ENCODE measurements at places on chromosomes 5 and 9.

- peak; percentile 13 for DNase-seq
Measured at GRCh38 chr9:4832786-4833579, 40.2 kb downstream of the RCL1 start.

GRCh38 chr5:124952079-124952478 is 205.6 kb upstream of the ZNF608 start:
- DNase-seq = no peak

GRCh38 chr5:107112216-107112615 is 558.5 kb downstream of the EFNA5 start:
- no peak for DNase-seq

DNA sequence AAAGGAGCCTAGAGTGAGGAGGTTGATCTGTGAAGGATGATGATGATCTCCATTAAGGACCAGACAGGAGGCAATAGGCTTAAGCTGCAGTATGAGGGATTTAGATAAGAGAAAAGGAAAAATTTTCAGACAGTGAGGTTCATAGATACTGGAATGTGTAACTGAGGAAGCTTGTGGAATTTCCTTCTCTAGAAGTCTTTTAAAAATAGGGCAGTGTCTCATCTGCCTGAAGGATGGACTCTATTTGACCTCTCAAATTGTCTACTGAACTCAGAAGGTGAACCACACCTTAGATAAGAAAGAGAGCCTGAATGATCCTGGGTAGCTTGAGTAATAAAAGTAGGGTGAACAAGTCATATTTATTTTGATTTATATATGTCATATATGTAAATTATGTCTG is 148.2 kb upstream of the CDKN2B start:
- DNase-seq = no peak

DNA sequence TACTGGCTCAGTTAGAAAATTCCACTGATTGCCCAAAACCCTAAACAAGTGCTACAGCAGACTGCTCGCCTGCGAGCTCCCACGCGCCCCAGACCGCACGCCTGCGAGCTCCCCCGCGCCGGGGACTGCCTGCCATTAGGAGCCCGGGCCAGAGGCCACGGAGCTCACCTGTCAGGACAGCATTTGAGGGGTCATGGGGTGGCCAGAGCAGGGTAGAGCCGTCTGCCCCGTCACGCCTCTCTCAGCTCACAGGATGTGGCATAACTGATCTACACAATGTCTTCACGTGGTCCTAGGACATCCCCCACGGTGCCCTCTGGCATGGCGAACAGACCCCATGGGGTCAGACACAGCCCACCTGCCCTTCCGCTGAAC is 29.1 kb upstream of the LRRC14B start:
- no peak for DNase-seq

- DNase-seq = no peak
Measured at GRCh38 chr5:146079695-146080373, 25.5 kb downstream of the PLAC8L1 start.

- no peak for DNase-seq
Measured at GRCh38 chr5:74638970-74639806, 1.3 kb downstream of the ENC1 start.

GRCh38 chr9:93118863-93119702 is 15.0 kb downstream of the NINJ1 start:
- no peak for DNase-seq

- no peak for DNase-seq
Measured at GRCh38 chr5:134547579-134547978, 22.1 kb downstream of the JADE2 start.

GRCh38 chr9:6944093-6944551 is 186.3 kb downstream of the KDM4C start:
- DNase-seq = no peak

DNA sequence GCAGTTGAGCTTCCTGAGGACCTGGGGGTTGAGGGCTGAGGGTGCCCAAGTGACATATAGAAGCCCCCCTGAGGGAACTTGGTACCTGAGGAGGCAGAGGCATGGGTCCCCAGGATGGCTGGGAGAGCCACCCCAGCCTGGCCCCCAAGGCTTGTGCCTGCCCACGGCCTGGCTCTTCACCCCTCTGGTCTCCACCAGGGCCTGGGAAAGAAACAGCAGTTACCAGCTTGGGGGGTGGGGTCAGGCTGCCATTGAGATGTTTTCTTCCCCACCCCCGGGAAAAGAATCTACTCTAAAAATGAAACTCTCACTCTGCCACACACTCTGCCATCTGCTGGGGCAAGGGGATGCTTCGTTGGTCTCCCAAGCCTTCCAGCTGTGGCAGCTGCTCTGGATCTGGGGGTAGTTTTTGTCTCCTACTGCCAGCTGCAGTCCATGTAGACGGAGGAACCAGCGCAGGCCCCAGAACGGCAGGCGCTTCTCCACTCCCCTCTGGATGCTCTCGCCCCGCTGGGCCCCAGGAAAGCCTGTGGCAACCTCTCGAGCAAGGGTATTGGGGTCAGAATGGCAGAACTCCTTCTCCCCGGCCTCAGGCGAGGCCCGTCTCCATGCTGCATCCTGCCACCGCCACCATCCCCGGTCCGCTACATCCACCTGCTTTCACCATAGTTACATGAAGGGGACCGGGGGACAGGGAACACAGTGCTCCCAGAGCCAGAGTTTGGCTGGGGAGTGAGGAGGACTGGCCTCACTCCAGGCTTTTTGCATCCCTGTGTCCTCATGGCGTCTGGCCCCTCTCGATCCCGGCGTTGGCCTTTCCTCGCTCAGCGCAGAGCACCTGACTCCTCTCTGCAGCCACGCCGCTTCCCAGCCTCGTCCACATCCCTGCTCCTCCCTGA is 123.5 kb downstream of the DAB2IP start:
- DNase-seq = no peak

- DNase-seq = no peak
Measured at GRCh38 chr5:129410488-129410887, 49.6 kb upstream of the ADAMTS19 start.

DNA sequence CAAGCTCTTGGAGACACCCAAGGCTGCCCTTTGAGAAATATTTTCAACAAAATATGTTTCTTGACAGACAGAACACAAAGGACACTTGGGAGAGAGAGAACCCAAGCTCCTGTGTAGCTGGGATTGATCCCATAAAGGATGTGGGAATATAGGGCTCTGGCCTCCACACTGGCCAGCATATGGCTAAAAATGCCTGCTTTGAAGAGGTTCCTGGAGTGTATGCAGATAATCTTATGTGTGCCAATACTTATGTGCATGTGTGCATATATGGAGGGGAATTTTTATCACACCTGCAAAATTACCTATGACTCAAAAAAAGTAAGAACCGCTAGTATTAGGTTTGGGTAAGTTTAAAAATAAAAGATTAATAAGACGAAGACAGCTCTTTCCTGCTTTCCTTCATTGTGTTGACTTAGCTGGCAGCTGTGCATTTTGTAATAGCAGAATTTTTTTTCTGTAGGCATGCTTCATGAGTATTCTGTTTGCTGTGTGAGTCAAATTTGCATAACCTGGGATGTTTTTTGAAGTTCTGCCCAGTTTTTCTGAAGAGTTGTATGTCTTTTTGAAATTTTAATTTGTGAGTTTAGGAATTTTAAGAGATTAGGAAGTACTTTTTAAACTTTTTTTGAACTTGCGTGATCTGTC is 42.6 kb downstream of the HACD4 start:
- no peak for DNase-seq

- no peak for DNase-seq
Measured at GRCh38 chr5:17000291-17000939, 64.3 kb upstream of the MYO10 start.

- no peak for DNase-seq
Measured at GRCh38 chr9:93224591-93224990, 40.7 kb downstream of the WNK2 start.

GRCh38 chr5:108942701-108943100 is 195.0 kb downstream of the FER start:
- no peak for DNase-seq

DNA sequence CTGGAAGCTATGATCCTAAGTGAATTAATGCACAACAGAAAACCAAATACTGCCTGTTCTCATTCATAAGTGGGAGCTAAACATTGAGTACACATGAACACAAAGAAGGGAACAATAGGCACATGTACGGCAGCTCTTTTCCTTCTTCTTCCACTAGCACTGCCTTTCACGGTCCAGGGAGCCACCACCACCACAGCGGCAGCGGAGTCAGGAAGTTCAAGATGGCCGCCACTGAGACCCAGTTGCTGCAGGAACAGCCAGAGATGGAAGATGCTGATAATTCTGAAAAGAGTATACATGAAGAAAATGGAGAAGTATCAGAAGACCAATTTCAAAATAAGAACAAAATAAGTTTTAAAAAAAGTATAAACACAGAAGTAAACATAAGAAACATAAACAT is 39.5 kb upstream of the TNFSF15 start:
- no peak for DNase-seq

- no peak for DNase-seq
Measured at GRCh38 chr5:10964806-10965205, 203.8 kb upstream of the DAP start.

DNA sequence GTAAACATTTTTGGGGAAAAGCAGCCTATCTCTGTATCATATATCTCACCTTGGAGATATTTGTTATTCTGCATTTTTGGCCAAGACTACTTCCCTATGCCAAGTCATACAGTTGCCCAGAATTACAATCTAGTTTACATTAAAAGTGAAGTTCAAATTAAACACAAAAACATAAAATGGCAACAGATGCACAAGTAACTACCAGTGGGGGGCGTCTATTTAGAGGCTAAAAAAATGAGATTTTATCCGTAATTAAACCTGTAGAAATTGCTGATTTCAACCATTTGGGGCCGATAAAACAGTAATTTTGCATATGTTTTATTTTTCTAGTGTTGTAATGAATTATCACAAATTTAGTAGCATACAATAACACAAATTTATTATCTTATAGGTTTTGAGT is 787.1 kb upstream of the CHD1 start:
- no peak for DNase-seq

GRCh38 chr5:28313321-28313951 is 1275.0 kb upstream of the CDH9 start:
- DNase-seq = no peak

GRCh38 chr9:115992834-115993233 is 160.8 kb upstream of the PAPPA start:
- no peak for DNase-seq

GRCh38 chr5:68243681-68244080 is 28.1 kb downstream of the PIK3R1 start:
- DNase-seq = no peak

DNA sequence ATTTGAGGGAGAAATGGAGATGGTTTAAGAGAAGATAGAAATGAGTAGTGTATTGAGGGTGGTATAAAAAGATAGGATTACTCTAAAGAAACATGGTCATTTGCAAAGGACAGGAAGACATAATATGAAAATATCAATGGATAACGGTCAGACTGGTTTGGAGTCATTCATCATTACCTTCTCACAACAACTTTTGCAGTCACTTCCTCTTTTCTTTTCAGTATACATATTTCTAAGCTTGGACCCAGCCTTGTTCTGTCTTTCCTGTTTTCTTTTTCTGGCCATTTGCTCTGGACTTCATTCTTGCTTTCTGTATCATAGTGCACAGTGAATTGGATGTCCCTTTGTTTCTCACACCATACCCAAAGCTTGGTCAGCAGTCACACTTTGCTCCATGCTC is 966.5 kb upstream of the TYRP1 start:
- no peak for DNase-seq

- DNase-seq = no peak
Measured at GRCh38 chr9:125332527-125332926, 70.9 kb downstream of the GAPVD1 start.

DNA sequence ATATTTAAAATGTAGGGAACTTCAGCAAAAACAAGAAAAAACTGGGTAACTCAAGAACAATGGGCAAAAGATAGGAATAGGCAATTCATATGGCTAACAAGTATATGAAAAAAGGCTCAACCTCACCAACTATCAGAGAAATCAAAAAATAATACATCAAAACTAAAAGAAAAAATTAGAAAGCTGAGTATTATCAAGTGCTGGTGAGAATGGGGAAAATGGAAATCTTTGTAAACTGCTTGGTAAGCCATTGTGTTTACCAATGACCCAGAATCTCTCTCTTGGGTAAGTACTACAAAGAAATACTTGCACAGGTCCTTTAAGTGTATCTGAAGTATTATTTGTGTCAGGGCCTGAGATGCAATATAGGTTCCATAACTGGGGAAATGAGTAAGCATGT is 27.0 kb downstream of the ABHD17B start:
- DNase-seq = no peak

- no peak for DNase-seq
Measured at GRCh38 chr9:127185931-127186781, 63.7 kb upstream of the ANGPTL2 start.

- DNase-seq = no peak
Measured at GRCh38 chr5:20575571-20575970, 587.6 kb upstream of the CDH18 start.

DNA sequence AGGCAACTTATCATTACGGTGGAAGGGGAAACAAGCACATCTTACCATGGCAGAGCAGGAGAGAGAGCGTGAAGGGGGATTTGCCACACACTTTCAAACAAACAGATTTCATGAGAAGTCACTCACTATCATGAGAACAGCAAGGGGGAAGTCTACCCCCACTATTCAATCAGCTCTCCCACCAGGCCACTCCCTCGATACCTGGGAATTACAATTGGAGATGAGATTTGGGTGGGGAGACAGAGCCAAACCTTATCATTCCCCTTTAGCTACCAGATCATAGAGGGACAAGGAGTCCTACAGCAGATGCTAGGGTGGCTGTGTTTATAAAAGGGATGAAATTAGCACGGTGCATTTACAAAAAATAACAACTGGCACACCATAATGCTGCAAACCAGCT is 2149.4 kb upstream of the ACO1 start:
- DNase-seq = no peak

DNA sequence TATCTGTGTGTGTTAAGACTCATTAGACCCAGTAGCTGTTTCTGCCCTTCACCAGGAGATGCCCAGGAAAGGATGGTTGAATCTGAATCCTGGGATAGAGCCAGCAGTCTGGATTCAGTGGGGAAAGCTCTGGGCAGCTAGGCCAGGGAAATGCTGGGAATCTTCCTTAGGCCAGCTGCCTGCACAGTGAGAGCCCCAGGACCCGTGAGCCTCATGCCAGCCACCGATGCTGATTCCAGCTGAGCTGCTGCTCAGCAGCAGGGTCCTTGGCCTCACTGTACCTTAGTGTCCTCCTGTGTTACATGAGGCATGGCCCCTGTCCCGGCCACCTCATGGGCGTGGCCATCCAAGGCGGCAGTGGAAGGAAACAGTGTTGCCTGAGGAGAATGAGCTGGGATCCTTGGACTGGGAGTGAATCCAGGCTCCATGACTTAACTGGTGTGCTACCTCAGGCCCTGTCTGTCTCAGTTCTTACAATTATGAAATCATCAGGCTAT is 87.1 kb downstream of the AMBP start:
- DNase-seq = no peak
